ENCODE measurements at places on chromosomes 16 and 17.

DNA sequence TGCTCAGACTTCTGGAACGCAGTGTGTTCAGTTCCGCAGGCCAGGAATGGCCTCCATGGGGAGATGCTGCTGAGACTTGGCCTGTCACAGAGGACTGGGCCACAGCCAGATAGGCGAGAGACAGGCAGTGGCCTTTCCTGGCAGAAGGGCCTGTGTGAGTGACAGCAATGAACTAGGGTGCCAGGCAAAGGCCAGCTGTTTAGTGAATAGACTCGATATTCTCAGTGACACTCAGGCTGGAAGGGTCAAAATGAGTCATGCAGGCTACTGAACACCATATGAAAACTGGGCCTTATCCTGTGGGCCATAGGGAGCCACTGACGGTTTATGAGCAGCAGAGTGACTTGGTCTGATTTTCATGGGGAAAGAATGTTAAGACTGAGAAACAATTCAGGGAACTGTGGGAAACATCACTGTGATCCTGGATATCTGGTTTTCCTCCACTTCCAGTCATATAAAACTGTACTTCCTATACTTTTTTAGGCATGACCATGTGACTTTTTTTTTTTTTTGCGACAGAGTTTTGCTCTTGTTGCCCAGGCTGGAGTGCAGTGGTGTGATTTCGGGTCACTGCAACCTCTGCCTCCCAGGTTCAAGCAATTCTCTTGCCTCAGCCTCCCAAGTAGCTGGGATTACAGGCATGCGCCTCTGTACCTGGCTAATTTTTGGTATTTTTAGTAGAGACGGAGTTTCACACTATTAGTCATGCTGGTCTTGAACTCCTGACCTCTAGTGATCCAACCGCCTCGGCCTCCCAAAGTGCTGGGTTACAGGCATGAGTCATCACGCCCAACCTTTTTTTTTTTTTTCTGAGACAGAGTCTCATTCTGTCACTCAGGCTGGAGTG is 5.2 kb upstream of the NUBP1 start:
- H3K27ac ChIP-seq, result no peak overlapping the region
- no peaks in the 10 kb centered on the region for H3K27me3 ChIP-seq
- no peak for DNase-seq

- peak within 1 kb of the TSS; percentile 86 for H3K4me3 ChIP-seq
- peaks cover 33% of the 10 kb centered on the region for H3K27me3 ChIP-seq
- no peak within 1 kb of the TSS for H3K27ac ChIP-seq
- peaks cover 5% of the 10 kb centered on the region for H3K36me3 ChIP-seq
Measured at GRCh38 chr16:29900102-29900887, at the start of gene ASPHD1. ASPHD1 (plus strand) TSS chr16:29900488; CDS start chr16:29900972, 484 bp downstream.

GRCh38 chr17:4696437-4696805 is 7.5 kb downstream of the PELP1 start:
- peak overlapping the region; percentile 98 for H3K27ac ChIP-seq
- H3K4me1 ChIP-seq, result peaks cover 28% of the 10 kb centered on the region
- peaks cover 9% of the 10 kb centered on the region for H3K36me3 ChIP-seq
- H3K4me3 ChIP-seq, result peak overlapping the region; percentile 89

GRCh38 chr16:87602001-87602775 is at the start of gene JPH3:
JPH3 (plus strand) TSS chr16:87602508; CDS start chr16:87603147, 639 bp downstream.
- peaks cover 4% of the 10 kb centered on the region for H3K4me1 ChIP-seq
- H3K27me3 ChIP-seq, result peaks cover 46% of the 10 kb centered on the region
- no peak within 1 kb of the TSS for H3K27ac ChIP-seq
- peak within 1 kb of the TSS; percentile 87 for H3K4me3 ChIP-seq

- H3K27me3 ChIP-seq, result peaks cover 60% of the 10 kb centered on the region
- H3K4me3 ChIP-seq, result peak within 1 kb of the TSS; percentile 83
- H3K4me1 ChIP-seq, result peaks cover 17% of the 10 kb centered on the region
- peaks cover 2% of the 10 kb centered on the region for H3K36me3 ChIP-seq
Measured at GRCh38 chr17:6556121-6557039, at the start of gene PITPNM3. PITPNM3 (minus strand) TSS chr17:6556555; CDS start chr17:6556406, 149 bp downstream.

DNA sequence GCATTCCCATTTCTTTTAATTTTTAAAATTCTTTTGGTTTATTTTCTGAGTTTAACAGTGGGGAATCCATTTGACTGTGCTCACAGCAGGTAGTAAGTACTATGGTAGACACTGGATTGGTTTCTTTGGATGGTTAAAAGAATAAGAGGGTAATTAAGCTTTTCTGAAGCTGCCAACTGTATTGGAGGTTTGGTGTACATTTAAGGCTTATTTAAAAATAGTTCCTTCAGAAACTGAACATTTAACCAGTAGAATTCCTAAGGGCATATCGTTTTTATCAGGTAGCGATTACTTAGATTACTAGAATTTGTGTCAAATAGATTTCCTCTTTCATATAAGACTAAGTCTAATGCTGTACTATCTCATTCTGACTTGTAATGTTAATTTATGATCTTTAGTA is 162.4 kb downstream of the PPM1E start:
- no peaks in the 10 kb centered on the region for H3K36me3 ChIP-seq
- H3K4me3 ChIP-seq, result no peak overlapping the region
- H3K4me1 ChIP-seq, result peaks cover 4% of the 10 kb centered on the region
- no peak overlapping the region for H3K27ac ChIP-seq

DNA sequence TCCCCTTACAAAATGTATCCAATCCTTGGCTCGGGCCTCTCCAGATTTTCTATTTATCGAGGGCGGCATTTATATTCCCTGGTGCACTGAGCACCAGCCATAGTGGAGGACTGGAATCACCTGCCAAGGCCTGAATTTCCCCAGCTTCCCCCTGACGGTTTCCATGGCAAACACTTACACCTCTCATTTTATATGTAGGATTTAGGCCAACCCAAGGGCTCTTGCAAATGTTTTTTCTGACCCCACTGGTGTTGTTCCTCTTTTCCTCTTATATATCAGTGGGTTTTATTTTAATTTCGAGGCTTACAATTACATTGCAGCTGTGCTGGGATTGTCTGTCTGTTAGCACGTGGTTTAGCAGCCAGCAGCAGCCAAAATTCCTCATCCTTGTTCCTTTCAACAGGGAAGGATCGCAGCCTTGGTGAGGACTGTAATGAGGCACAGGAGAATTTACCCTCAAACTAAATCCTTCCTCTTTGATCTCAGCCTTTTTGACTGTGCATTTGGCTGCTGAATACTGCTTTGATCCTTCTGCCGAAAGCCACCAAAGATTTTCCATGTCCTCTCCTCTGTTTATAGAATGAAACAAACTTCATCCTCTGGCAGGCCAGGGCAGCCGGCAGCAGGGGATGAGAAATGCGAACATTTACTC is 26.5 kb upstream of the CES5A start:
- H3K27ac ChIP-seq, result no peak overlapping the region
- H3K4me1 ChIP-seq, result no peaks in the 10 kb centered on the region
- H3K36me3 ChIP-seq, result no peaks in the 10 kb centered on the region
- H3K4me3 ChIP-seq, result no peak overlapping the region

DNA sequence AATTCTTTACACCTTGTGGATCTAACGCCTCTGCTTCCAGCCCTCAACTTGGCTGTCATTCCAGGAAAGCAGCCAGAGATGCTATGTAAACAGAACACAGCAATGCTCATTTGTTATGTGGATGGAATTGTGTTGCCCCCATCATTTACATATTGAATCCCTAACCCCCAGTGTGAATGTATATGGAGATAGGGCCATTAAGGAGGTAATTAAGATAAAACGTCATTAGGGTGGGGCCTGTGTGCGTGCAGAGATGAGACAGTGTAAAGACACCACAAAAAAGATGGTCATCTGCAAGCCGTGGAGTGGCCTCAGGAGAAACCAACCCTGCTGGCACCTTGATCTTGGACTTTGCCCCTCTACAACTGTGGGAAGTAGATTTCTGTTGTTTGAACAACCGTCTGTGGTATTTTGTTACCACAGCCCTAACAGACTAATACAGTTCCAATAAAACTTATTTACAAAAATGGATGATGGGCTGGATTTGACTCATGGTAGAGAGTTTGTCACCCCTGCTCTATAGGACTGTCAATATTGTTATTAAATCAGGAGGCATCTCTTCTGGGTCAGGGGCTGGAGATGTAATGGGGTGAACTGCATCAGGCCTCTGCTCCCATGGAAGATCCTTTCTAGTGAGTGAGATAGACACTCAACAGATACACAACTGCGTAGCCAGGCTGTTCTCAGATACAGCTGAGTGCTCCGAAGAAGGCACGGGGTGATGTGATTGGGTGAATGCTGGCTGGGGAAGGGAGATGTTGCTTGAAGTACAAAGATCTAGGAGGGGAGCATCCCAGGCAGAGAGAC is 339.0 kb downstream of the SNX29 start:
- H3K36me3 ChIP-seq, result peaks cover 3% of the 10 kb centered on the region
- peaks cover 15% of the 10 kb centered on the region for H3K4me1 ChIP-seq
- peak overlapping the region; percentile 32 for H3K27ac ChIP-seq
- DNase-seq, result no peak

DNA sequence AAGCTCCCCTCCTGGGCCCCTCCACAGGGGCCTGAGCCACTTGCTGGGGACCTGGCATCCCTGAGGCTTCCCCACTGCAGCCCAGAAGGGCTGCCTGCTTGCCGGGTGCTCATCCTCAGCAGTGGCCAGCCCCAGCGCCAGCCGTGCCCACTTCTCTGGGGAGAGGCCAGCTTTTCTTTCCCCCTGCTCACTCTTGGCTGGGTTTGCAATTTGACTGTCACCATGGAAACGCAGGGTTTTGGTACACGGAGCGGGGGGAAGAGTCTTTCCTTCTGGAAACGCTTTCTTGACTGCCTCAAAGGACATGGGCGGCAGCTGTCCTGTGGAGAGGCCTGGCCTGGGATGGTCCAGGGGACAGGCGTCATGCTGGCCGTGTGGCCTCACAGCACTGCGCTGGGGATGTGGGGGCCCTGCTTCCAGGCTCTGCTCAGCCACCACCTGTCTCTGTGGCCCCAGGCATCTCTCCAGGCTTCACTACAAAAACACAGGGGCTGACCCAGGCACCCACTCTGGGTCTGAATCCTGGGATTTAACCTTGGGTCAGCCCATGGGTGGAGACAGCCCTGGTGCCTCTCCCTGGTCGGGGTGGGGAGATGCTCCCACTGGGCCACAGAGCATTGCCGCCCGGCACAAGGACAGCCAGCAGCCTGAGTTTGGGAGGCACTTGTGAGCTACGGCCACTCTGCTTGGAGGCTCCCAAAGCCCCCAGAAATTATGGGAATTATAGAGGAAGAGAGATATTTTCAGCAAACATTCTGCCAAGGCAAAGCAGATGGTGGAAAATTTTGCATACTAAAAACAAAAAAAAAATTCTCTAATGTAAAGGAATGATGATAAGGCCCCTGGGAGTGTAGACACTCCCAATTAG is 45.9 kb upstream of the DOC2B start:
- no peak overlapping the region for H3K27ac ChIP-seq
- H3K36me3 ChIP-seq, result peaks cover 4% of the 10 kb centered on the region
- H3K4me1 ChIP-seq, result peaks cover 4% of the 10 kb centered on the region
- H3K27me3 ChIP-seq, result no peaks in the 10 kb centered on the region
- no peak for DNase-seq

DNA sequence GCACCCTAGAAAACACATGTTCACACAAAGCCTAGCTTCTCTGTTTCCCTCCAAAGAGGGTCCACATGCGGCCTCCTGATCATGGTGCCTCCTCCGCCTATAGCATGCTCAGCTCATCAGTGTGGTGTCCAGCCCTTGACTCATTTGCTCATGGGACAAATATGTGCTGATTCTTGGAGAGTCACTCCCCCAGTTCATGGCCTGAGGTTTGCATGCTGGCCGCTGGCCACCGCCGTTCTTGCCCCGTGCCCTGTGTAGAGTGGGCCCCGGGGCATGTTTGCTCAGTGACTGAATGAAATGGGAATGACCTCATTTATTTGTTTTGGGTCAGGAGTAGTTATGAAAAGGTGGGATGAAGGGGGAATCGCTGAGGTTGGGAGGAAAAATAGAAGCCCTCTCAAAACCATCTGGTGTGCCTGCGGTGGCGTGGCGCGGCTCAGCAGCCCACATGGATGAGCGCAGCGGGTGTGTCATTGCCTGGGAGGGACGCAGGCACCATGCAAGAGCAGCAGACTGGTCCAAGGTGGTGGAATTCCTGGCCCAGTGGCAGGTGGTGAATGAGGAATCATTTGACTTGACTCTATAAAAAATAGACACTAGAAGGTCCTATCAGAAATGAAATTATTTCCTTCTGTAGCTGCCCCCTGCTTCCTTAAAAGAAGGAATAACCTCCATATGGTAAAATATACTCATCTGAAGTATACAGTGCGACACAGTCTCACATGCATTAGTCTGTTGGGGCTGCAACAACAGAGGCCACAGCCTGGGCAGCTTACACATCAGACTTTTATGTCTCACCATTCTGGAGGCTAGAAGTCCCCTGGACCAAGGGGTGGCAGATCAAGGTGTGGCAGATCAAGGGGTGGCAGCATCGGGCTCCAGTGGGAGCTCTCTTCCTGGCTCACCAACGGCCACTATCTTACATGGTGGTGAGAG is 31.7 kb downstream of the CRISPLD2 start:
- H3K4me3 ChIP-seq, result no peak overlapping the region
- H3K36me3 ChIP-seq, result no peaks in the 10 kb centered on the region
- no peak for DNase-seq
- H3K27me3 ChIP-seq, result peaks cover 11% of the 10 kb centered on the region

GRCh38 chr16:67672739-67673662 is 6.4 kb downstream of the C16orf86 start:
- H3K27me3 ChIP-seq, result no peaks in the 10 kb centered on the region
- peaks cover 15% of the 10 kb centered on the region for H3K4me1 ChIP-seq
- no peak overlapping the region for H3K27ac ChIP-seq
- no peaks in the 10 kb centered on the region for H3K36me3 ChIP-seq
- DNase-seq, result no peak

DNA sequence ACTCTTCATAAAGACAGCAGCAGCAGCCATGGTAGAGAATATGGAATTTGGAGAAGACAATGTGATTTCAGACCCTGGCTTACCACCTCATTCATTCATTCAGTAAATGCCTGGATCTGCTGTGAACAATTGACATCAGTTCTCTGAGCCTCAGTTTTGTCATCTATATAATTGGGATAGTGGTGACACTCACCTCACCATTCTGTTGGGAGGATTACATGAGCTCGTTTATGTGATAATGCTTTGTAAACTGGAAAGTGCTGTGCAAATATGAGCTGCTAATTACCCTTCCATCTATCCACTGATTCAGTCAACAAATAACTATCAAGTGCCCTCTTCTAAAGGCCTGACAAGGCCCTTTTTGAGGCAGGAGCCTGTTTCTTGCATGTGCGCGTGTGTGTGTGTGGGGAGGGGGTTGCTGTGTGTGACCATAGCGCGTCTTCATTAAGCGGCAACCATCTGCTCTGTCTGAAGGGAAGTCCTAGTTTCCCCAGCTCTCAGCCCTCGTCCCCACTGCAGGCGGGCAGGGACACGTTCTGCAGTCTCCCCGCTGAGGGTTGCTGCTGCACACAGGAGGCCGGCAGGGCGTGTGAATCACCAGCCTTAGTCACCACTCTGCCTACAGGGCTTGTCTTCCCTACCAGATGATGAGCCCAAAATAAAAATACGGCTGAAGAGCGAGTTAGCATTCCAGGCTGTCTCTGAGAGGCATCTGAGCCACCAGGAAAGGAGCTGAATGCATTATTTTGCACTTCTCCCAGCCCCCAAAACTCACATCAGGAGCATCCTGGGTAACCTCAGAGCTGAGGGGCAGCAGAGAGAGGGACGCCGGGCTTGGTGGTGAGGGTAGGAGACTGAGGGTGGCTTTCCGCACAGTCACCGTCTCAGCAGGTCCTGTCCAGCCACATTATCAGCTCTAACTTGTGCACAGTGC is 19.9 kb downstream of the ARL4D start:
- peaks cover 49% of the 10 kb centered on the region for H3K27me3 ChIP-seq
- no peak overlapping the region for H3K4me3 ChIP-seq
- peaks cover 8% of the 10 kb centered on the region for H3K4me1 ChIP-seq

All from T-helper 17 cell (primary cell).